Left lung (tissue), 14 donors: ENCODE measurements at places on chromosomes 4 and X.

- H3K4me1 ChIP-seq, result no peaks in the 10 kb centered on the region
- no peaks in the 10 kb centered on the region for H3K27me3 ChIP-seq
- H3K36me3 ChIP-seq, result no peaks in the 10 kb centered on the region
- H3K4me3 ChIP-seq, result no peak overlapping the region
- no peak overlapping the region for H3K27ac ChIP-seq
Measured at GRCh38 chr4:181860157-181860556, 383.0 kb upstream of the TENM3 start.

- no peaks in the 10 kb centered on the region for H3K4me1 ChIP-seq
- no peak overlapping the region for H3K4me3 ChIP-seq
- H3K27ac ChIP-seq, result no peak overlapping the region
- H3K36me3 ChIP-seq, result no peaks in the 10 kb centered on the region
Measured at GRCh38 chrX:34404386-34405070, 252.6 kb downstream of the TMEM47 start.

GRCh38 chrX:44244008-44244407, 99.5 kb downstream of the EFHC2 start:
- no peak overlapping the region for H3K4me3 ChIP-seq
- H3K27ac ChIP-seq, result no peak overlapping the region
- peaks cover 3% of the 10 kb centered on the region for H3K27me3 ChIP-seq

DNA sequence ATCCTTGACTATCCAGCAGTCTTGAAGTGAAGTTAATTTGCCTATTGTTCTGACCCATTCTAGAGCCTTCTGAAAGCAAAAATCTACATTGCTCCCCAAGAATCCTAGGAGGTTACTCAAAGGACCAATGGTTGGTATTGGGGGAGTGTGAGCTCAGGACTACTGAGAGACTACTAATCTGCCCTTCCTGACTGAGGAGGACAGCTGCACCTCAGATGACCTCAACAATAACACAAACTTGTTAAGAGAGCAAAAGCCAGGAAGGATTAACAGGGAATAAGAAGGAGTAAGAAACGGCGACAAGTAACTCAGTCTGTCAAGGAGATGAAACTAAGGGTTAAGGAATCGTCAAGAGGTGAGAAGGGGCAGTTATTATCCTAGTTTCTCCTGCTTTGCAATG, 43.4 kb downstream of the IDS start:
- no peak for DNase-seq
- no peaks in the 10 kb centered on the region for H3K4me1 ChIP-seq
- no peaks in the 10 kb centered on the region for H3K36me3 ChIP-seq
- no peaks in the 10 kb centered on the region for H3K27me3 ChIP-seq
- no peak overlapping the region for H3K4me3 ChIP-seq

DNA sequence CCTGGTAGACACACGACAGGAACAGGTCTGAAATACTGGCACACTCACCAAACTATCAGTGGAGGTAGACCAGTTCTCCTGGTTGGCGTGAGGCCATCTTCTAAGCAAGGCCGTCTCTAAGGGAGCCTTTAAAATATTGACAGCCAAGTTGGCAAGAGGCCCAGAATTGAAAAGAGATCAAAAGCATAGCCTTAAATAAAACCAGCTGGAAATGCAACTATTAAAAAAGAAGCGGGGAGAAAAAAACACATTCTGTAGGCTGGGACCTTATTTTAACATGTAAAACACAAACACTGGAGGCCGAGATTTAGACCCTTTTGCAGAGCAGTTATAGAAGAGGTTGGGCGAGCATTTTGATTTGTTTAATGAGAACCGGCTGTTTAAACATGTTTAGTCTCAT, 233.0 kb upstream of the CLNK start:
- H3K27me3 ChIP-seq, result no peaks in the 10 kb centered on the region
- H3K4me1 ChIP-seq, result no peaks in the 10 kb centered on the region
- H3K4me3 ChIP-seq, result no peak overlapping the region
- H3K27ac ChIP-seq, result no peak overlapping the region

GRCh38 chrX:57737881-57738280, 57.8 kb upstream of the NLRP2B start:
- no peak overlapping the region for H3K27ac ChIP-seq
- DNase-seq, result no peak
- no peaks in the 10 kb centered on the region for H3K36me3 ChIP-seq

GRCh38 chr4:54077812-54078211, 13.4 kb upstream of the CHIC2 start:
- no peaks in the 10 kb centered on the region for H3K36me3 ChIP-seq
- H3K4me1 ChIP-seq, result no peaks in the 10 kb centered on the region
- H3K27ac ChIP-seq, result no peak overlapping the region

DNA sequence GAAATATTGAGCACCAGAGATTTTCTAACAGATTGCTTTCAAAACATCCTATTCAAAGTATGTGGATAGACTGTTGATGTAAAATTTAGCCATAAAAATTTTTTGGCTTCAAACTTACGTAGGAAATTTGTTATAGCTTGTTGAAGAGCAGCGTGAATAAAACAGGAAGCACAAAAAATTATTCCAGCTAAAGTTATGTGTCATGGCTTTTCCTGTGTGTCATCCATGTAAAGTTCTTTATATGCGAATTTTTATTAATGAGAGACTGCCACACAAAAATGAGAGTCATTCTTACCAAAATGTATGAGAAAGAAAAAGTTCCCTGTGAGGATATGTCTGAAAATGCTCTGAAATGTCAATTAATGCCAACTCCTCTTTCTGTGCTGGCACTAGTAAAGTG, 19.5 kb downstream of the EPGN start:
- H3K4me3 ChIP-seq, result no peak overlapping the region
- no peak for DNase-seq
- H3K27ac ChIP-seq, result no peak overlapping the region
- no peaks in the 10 kb centered on the region for H3K4me1 ChIP-seq

- H3K27ac ChIP-seq, result no peak overlapping the region
- H3K36me3 ChIP-seq, result peaks cover 3% of the 10 kb centered on the region
- DNase-seq, result no peak
- H3K27me3 ChIP-seq, result no peaks in the 10 kb centered on the region
Measured at GRCh38 chr4:153725136-153725830, 34.5 kb downstream of the RNF175 start.

- no peaks in the 10 kb centered on the region for H3K27me3 ChIP-seq
- no peak for DNase-seq
Measured at GRCh38 chr4:15736514-15737050, 33.7 kb downstream of the BST1 start.
